Stimulated activated CD8-positive, alpha-beta memory T cell treated with anti-CD3 and anti-CD28 coated beads, Interleukin-7, amount 100 ng/mL, for 1 hour (primary cell): ENCODE measurements at places on chromosomes 1 and 21.

DNA sequence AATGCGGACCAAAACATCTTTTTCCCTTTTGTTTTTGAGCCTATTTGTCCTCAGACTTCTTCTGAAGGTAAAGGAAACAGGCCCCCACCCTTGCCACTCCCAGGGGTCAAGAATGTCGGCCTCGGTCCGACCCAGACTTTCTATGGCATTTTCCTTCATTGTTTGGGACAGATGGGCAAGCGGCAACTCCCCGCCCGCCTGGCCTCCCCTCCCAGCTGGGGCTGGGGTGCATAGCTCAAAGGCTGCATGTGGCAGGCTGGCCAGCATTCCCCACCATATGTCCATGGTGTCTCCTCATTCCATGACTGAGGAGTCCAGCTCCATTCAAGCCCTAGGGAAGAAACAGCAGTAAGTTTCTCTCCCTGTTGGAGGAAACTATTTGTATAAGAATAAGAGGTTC is 29.4 kb upstream of the TSPEAR start:
- DNase-seq, result no peak

DNA sequence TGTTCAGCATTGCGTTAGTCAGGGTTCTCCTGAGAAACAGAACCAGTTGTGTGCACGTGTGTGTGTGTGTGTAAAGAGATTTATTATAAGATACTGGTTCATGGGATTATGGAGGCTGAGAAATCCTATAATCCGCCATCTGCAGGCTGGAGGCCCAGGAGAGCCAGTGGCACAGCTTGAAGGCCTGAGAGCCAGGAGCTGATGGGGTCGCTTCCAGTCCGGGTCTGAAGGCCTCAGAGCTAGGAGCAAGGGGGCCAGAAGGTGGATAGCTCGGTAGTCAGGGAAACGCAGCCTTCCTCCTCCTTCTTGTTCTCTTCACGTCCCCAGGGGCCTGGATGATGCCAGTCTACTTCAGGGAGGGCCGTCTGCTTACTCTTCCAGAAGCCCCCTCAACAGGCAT is 37.7 kb downstream of the FAAP20 start:
- DNase-seq, result no peak

DNA sequence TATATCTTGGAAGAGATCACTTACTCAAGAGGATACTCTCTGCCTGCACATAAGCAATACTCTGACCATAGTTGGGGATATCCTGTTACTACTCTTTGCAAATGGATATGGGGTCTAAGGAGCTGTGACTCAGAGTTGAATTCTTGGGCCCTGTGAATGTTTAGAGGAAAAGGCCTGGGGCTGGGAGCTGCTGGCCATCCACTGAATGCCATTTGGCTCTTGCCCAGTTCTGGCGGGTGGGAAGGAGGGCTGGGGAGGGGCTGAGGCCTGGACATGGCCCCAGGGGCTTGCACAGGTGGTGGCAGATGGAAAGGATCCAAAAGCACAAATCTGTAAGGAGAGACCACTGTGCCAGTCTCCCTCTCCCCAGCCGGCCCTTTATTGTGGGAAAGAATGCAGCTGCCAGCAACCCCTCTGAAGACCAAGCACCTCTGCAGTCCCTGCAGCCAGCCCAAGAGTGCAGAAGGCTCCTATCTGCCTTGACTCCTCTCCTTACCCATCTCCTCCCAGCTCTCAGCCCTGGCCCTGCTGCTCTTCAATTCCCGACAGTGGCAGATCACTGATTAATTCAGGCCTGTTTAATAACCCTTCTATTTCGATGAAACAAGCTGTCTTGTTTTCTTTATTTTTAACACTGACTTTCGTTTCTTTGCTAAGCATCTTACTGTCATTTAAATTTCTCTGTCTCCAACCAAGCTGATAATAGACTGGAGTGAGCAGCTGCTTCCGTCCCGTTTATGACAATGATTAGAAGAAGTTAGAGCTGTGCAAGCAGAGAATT is 12.1 kb downstream of the PLXNA2 start:
- DNase-seq, result no peak

DNA sequence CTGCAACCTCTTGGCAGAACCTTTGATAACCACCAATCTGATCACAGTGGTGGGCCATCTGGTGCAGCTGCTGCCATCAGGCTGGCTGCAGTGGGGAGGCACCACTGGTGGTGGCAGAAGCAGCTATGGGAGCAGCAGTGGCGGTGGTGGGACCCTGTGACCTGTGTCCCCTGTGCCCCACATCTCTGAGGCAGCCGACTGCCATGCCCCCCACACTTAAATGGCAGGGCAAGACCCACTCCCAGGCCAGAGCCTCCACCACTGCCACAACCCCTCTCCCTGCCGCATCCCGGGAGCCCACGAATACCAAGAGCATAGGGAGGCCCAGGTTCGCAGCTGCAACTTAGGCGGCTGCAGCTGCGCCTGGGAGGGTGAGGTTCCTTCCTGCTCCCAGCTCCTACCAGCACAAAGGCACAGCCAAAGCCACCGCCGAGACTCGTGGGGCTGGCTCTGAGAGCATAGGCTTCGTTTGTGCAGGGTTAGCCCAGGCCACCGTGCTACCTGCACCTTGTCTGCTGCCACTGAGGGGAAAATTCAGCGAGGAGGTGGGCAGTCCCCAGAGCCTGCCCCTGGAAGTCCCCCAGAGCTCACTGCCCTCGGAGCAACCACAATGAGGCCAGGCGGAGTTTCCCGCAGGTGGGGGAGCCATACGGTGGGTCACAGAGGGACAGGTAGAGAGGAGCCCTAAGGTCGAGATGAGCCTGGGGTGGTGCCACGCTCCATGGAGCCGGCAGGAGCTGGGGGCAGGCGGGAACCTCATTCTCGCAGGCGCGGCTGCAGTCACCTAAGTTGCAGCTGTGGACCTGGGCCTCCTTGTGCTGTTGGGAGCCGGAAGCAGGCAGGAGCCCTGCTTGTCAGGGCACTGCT is 518.7 kb downstream of the RWDD3 start:
- no peak for DNase-seq

DNA sequence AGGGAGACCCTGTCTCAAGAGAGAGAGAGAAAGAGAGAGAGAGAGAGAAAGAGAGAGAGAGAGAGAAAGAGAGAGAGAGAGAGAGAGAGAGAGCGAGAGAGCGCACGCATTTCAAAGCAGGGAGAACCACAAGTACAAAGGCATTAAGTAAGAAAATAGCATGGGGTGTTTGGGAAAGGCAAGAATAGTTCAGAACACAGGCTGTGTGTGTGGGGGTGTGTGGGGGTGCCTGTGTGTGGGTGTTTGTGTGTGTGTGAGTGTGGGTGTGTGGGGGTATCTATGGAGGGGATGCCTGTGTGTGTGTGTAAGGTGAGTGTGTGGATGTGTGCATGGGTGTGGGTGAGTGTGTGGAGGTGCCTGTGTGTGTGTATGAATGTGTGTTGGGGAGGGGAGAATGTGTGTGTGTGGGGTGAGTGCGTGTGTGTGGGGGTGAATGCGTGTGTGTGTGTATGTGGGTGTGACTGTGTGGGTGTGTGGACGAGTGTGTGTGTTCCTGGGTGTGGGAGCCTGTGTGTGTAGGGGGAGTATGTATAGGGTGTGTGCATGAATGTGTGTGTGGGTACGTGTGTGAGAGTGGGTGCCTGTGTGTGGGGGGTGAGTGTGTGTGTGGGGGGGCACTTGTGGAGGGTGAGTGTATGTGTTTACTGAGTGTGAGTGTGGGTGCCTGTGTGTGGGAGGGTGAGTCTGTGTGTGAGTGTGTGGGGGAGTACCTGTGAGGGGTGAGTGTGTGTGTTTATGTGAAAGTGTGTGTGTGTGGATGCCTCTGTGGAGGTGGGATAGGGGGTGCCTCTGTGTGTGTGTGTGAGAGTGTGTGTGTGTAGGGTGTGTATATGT is 19.1 kb upstream of the HDAC1 start:
- DNase-seq, result no peak

DNA sequence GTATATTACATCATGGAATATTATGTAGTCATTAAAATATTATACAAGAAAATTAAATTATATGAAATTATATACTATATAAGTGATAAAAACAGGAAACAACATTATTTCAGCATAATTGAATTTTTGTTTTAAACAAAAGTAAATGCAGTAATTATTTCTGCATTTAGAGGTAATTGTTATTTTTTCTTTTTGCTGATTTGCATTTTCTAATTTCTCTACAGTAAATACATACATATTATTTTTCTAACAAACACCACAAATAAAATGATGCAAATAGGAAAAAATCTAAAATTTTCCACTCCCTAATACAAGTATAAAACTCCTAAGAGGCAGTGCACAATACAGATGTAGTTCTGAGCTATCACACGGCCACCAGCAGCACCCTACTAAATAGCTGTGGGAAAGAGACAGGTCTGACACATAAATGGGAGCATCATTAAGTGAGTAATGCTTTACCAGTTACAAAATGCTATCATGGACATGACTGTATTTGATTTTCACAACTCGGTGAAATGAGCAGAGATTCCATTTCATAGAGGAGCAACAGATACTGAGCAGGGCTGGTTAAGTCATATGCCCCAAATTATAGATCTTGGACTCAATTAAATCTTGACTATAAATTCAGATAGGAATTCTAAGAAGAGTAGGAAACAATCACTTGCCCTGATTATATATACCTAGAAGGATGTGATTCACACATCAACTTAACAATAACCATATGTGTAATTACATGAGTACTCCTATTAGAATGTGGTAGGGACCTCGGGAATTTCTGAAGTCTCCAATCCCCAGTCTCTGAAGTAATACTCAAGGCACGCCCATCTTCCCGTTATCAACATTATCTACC is 49.0 kb downstream of the NRIP1 start:
- no peak for DNase-seq

DNA sequence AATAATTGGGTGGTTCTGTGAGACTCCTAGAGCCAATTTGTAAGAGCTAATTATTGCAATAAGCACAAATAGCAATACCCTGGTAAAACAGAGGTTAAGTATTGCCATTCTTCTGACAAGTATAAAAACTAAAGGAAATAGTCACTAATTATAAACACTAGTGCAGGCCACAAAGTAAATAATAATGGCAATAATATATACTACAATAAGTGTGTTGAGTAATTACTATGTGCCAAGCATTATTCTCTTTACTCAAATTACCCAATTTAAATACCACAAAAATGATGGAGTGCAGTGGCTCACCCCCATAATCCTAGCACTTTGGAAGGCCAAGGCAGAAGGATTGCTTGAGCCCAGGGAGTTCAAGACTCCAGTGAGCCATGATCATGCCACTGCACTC is 15.3 kb downstream of the ZMYM6 start:
- no peak for DNase-seq

DNA sequence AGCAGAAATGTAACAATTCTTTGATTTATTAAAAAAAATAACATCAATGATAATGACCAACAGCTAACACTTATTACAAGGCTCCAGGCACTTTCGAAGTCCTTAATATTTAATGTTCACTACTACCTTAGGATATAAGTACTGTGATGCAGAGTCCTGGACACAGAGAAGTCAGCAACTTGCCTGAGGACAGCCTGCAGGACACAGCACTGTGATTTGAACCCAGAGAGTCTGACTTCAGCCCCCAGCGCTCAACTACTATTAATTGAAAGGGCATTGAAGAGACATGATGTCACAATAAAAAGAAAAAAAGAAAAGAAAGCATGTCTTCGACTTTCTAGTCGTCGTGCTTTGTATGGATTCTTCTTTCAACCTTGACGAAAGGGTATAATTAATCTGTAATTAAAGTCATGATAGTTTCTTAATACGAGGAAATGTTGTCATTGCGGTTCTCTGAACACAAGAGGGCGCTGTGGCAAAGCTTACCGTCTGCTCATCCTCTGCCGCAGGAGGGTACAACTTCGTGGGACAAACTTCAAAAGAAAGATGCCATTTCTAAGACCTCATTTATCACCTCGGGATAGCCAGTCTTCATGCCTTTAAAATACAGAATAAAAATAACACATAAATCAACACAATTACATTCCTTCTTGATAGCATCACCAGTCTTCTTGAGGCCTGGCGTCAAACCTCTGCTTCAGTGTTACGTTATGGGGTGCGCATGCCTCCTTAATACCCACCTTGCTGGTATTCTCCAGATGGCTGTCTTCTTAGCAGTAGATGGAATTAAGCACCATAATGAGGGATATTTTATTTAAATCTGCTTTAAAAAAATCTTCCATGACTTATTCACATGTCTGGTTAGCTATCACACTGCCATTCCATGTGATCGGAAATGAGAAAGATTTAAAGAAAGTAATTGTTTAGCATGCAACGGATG is 240.1 kb downstream of the DISC1 start:
- DNase-seq, result peak; percentile 4

DNA sequence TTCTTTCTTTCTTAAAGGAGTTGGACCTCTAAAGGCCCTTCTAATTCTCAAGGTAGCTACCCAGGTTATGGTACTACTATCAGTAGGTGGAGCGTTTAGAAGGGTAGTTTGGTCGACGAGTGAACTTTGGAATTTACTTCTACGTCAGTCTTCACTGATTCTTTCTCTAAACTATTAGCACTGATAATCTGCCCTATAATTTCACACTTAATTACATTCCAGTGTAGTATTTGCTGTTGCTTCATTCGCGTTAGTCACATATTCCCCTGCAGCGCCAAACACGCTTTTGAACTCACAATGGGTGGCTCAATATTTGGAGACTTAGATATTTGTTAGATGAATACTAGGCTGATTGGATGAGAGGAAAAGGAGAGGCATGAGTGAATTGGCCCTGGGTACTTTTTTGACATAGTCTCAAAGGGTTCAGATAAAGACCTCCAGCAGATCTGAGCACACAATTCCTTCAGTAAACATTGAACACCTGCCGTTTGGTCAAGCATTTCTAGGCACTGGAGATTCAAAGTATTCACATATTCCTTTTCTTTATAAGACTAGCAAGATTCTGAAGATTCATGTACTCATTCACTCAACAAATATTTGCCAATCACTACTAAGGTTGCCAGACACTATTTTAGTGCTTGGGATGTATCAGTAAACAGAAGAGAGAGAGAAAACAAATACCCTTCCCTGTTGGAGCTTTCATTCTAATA is 929 bp upstream of the FOXJ3 start:
- no peak for DNase-seq

DNA sequence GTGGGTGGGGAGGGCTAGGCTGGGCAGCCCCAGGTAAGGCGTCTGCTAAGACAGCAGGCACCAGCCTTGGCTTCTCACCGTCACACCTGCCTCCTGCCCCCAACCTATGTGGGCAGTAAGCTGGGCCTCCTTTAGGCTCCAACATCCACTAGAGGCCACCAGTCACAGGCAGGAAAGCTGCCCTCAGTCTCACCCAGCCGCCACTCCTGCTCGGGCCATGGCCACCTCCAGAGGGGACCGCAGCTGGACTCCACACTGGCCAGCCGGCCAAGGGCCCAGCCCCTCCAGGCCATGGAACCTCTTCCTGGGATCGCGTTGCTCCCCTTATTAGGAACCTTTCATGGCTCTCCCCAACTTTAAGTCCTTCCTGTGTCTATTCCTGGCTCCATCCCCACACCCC is 74.5 kb downstream of the MRPL37 start:
- no peak for DNase-seq

- DNase-seq, result no peak
These were observed at the start of gene EPS8L3 for GRCh38 chr1:109763646-109764415. TSS of gene EPS8L3 (minus strand) at chr1:109763923. CDS start at chr1:109761749, 2,174 bp downstream.
